ENCODE measurements at places on chromosomes 1 and 21.

DNA sequence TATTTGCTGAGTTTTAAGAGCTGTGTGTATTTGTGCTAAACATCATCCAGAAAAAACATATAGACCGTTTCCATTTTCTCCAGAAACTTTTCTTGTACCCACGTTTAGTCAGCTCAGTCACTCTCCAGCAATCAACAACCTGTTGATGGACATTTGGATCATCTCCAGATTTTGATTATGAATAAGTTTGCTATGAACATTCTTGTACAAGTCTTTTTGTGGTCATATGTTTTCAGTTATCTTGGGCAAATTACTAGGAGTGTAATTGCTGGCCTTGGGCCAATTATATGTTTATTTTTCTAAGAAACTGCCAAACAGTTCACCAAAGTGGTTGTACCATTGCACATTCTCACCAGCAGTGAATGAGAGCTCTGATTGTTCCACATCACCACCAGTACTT, 221.8 kb downstream of the CENPF start:
- no peak for DNase-seq

DNA sequence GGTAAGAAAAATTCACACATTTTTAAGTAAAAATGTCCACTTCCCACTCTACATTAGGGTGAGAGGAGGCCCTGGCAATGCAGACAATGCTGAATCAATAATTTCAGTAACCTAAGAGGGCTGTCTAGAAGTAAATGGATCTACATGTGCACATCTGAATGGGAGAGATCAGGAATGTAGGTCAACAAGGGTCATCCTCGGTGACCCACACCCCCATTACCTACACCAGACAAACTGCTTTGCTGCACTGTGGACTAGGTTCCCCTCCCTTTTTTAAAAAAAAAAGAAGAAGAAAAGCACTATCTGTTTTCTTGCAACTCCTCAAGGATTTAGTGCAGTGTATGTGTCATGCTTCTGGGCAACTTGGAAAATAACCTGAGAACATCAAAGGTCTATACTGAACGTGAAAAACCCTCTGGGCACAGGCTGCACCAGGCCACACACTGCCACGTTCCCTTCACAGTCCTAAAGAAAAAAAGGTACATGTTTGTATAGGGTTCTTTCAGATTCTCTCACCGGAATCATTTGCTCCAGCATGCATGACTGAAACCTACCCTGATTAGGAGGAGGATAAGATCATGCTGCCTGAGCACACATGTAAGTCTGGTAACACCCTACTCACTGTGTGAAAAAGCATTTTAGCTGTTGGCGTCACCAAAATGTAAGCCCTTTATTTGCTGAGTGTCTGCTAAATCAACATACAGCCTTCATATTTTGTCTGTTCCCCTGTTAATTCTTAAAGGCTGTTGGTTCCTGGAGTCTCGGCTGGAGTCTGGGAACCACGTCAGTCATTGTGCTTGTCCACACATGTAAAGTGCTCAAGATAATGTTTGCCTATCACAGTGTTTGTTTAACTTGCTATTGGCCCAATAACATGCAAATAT, 341.0 kb downstream of the SMYD3 start:
- DNase-seq, result no peak

DNA sequence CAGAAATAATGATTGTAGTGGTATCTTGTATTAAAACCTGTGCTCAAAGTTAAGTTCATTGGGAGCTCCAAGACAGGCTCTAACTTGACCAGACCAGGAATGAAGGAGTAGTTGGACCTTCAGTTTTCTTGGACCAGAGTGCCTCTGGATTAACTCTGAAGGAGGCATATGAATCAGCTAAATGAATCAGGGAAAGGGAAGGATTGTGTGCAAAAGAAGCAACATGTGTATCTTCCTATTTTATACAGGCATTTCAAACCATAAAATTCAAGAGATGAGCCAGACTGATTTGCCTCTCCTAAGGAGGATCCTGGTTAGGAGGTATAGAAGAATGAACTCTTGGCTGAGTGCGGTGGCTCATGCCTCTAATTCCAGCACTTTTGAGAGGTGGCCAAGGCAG, 71.4 kb downstream of the CC2D1B start:
- DNase-seq, result no peak

DNA sequence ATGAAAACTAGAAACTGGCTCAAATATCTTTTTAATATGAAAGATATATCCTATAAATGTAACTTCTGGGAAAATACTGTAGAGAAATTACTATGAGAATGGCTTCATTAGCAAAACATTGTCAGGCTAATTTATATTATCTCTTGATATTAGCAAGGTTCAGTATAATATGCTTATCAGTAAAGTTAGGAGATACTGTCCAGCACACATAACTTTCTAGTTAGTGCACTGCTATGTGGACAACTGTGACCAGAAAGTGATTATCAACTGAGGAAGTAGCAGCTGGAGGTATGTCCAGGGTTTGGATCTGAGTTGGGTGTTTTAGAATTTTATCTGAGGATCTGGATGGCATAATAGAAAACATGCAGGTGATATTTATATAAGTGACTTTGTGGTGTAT, 7.5 kb downstream of the LRRC8C start:
- no peak for DNase-seq

GRCh38 chr1:41486371-41487125, 2.1 kb upstream of the EDN2 start:
- DNase-seq, result no peak

GRCh38 chr1:114109981-114110380, 43.7 kb downstream of the SYT6 start:
- DNase-seq, result no peak

- no peak for DNase-seq
Measured at GRCh38 chr1:24927988-24928688, 1.9 kb downstream of the RUNX3 start.
